Foreskin melanocyte (primary cell): ENCODE measurements at places on chromosomes 5 and 9.

GRCh38 chr5:5492087-5492933 lies 69.8 kb downstream of the ICE1 start:
- peak; percentile 29 for DNase-seq

GRCh38 chr9:25681266-25681665 lies 3.0 kb upstream of the TUSC1 start:
- DNase-seq = no peak

DNA sequence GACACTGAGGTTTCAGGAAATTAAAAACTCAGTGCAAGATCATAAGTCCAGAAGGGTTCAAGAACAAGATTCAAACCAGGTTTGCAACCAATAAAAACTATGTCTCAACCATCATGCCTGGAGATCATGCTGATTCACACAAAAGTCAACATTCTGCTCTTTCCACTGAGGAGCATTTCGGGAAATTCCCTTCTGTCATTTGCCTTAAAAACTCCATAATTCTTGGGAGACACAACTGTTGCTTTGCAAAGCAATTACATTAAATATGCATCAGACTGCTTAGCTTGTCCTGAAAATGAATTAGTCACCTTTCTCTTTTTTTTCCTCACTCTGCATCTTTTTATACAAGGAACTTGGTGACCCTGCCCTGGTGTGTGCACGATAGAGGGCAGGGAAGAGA lies 275.9 kb upstream of the ZNF462 start:
- no peak for DNase-seq

DNA sequence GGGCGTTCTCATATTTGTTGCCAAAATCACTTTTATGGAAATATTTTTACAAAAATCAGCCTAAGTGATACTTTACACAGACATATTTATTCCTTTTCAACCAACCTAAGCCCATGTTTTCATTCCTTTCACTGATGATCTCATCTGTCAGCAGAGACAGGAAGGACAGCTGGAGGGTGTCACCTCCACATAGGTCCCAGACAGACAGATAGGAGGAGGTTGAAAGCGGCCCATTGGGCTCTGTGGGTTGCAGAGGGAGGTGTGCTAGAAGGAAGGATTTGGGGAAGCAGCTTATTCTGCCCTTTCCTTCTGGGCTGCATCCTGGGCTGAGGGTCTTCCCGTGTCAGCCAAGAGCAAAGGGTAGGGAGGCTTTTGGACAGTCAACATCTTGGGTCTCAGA lies 26.0 kb upstream of the SEMA4D start:
- DNase-seq = no peak

- DNase-seq = no peak
These were observed 1457.5 kb upstream of the CDH9 start for GRCh38 chr5:28495876-28496275.

DNA sequence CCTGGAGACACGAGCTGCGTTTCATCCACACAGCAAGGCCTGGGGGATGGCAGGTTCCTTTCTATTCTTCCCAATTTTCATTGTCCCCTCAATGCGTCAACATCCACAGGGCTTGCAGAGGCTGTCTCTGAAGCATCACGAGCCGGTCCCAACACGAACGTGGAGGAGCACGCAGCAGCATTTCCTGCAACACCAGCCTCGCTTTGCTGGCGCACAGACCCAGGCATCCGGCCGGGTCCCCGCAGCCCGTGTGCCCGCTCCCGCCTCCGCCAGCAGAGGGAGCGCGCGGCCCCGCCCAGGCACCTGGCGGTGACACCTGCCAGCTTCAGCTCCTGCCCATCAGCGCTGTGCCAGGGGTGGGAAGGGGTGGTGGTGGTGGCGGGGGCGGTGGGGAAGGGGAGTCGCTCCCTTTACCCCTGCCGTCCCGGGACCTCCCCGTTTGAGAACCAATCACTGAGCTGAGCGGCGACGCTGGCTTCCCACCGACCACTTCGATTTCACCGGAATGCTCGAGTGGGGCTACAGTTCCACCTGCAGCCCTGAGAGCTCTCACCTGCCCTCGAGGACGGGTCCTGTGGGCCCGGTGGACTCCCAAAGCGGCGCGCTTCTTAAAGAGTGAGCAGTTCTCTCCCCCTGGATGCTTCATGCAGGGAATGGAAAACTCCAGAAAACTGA lies 464.5 kb downstream of the ICE1 start:
- no peak for DNase-seq

DNA sequence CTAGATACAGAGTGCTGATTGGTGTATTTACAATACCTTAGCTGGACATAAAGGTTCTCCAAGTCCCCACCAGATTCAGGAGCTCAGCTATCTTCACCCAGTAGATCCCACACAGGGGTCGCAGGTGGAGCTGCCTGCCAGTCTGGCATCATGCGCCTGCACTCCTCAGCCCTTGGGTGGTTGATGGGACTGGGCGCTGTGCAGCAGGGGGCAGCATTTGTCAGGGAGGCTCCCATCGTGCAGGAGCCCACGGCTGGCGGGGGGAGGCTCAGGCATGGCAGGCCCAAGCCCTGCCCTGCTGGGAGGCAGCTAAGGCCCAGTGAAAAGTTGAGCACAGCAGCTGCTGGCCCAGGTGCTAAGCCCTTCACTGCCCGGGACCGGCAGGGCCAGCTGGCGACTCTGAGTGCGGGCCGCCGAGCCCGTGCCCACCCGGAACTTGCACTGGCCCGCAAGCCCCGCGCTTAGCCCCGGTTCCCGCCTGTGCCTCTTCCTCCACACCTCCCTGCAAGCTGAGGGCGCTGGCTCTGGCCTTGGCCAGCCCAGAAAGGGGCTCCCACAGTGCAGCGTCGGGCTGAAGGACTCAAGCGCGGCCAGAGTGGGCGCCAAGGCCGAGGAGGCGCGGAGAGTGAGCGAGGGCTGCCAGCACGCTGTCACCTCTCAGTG lies 314.1 kb upstream of the ATP10B start:
- DNase-seq = no peak
